ENCODE measurements at places on chromosomes 1 and 21.

DNA sequence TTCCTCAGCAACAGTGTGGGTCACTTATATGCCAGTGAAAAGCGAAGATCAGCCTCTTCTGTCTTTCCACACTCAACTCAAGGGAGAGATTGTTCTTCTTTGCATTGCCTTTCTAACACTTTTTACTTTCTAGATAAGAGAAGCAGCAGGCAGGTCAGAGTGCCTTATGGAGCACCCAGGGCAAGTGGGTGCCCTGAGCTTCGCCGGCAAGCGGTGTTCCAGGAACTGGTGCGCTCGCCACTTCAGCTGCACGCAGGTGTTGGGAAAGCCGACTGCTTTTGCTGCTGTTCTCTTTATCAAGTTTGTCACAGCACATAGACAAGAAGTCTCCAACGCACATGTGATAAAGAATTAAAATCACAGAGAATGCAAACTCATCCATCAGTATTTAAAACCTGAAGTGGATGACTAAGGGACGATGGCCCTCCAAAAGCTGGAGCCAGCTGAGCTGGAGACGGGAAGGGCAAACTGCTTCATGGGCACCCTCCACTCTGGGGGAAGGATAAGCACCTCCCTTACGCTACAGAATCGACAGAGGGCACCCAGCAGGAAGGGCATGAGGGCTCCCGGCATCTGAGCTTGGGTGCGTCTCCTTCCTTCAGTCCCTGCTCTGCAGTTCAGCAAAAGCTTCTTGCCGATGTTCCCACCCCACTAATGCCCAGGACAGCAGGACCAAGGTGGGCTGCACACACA lies 20.7 kb downstream of the UBE2G2 start:
- no peak for DNase-seq

DNA sequence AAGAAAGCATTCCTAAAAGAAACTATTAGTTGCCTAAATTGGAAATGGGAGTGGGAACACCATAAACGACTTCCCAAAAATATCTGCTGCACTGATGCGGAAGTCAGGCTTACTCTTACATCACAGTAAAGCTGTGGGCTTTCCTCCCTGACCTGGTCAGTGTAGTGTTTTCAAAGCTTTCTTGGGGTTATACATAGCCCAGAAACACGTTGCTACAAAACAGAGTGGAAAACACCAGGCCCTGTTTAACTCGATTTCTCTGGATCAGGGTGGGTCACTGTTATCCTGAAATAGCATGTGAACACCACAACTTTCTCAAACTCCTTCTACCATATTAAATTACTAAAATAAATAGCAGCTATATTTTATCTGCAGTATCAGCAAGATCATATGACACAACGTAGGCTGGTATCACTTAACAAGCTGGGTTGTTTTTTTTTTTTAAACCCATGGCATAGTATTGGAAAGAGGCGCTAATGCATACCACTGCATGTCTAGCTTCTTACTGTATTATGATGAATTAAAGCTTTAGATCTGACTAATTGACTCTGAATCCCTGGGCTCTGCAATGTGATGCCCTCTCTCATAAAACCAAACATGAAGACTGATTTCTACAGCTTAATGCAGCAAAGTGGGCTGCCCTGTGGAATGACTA lies 184.6 kb downstream of the TGFB2 start:
- DNase-seq, result no peak

DNA sequence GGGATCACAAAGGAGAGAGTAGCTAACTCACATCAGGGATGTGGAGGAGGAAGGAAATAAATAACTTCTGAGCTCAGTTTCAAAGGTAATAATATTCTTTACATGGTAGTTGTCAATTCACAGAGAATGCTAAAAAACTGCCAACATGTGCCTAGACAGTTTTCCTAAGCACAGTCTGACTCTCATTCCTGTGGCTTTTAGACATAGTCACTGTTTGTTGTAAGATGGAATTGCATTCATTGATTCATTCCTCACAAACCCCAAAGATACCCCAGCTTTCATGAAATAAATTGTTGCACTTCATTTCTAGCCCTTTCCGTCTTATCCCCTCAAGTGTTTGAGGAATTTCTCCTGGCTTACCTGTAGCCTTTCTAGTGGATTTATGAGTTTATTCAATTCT lies 263.9 kb downstream of the NTNG1 start:
- no peak for DNase-seq

DNA sequence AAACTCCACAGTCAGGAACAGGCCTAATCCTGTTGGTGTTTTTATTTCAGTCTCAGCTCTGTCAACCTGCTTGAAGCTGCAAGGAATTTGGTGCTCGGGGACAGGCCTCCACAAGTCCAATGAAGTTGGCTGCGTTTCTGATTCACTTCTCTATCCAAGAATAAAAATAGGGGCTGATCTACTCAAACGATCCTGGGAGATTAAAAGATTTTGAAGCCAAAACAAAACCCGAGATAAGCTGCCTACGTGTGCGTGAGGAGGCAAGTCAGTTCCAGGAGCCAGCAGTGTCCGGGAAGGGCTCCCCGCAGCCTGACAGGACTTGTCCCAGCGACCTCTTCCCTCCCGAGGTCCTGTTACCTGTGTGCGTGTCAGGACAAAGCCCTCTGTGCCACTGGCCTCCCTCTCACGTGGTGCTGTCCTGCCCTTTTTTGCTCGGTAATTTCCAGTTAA lies 98.0 kb downstream of the ETS2 start:
- no peak for DNase-seq

DNA sequence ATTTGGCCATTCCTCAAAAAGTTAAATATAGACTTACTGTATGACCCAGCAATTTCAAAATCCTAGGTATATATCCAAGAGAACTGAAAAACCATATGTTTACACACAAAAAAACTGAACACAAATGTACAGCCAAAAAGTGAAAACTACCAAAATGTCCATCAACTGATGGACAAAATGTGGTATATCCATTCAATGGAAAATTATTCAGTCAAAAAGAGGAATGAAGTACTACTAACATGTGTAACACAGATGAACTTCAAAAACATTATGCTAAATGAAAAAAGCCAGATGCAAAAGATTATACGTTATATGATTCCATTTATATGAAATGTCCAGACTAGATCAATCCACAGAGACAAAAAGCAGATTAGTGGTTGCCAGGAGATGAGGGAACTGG lies 8.0 kb downstream of the AIDA start:
- no peak for DNase-seq

- DNase-seq, result no peak
These were observed 40.8 kb downstream of the HTR6 start for GRCh38 chr1:19705464-19705863.

DNA sequence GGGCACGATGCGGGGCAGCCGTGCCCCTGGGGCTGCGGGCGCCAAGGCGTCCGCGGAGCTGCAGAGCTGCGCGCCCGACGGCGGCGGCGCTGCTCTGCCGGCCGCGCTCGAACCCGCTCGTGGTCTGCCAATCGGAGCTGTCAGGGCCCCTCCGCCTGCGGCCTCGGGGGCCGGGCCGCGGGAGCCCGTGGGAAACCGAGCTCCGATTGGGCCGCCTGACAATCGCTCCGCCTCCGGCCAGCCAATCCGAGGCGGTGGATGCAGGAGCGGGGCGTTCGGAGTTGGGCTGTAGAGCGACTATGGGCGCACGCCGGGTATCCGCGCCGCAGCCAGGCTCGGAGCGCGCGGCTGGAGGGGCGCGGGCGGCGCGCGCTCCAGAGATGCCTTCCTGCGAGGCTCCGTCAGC lies 100.5 kb upstream of the SOD1 start:
- DNase-seq, result peak; percentile 83

GRCh38 chr1:160108888-160109662 lies 6.5 kb upstream of the ATP1A2 start:
- no peak for DNase-seq

GRCh38 chr1:239112101-239112935 lies 274.1 kb upstream of the CHRM3 start:
- no peak for DNase-seq

DNA sequence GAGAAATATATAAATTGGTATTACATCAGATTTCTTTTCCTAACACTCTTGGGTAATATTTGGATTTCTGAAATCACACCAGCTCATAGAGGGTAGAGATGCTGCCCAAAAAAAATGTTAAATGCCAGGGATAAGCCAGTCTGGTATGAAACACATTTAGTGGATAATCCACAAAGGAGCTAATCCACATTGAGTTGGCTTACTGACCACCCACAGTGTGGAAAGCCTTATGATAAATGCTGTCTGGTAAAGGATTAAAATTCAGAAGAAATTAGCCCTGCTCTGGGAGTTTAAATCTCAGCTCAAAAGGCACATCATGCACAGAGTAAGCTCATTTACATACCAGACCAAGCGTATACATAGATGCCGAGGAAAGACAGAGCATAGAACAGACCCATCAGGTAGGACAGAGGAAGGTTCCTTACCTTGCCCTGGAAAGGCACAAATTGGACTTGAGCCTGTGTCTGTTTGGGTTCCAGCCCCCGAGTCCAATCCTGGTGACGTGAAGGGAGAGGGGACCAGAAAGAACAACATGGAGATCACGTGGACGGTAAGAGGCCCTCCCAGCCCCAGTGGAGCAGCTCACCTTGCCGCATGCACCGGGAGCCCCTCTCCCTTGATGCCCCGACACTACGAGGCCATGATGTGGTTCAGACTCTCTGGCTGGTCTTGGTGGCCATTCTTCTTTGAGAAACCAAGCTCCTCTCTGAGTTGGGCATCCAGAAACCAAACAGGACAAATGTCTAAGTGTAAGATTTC lies 62.9 kb upstream of the CNTN2 start:
- no peak for DNase-seq

GRCh38 chr1:224116131-224116530 lies 2.2 kb downstream of the FBXO28 start:
- no peak for DNase-seq

GRCh38 chr1:87644033-87644578 lies 315.4 kb downstream of the LMO4 start:
- no peak for DNase-seq

- no peak for DNase-seq
These were observed 14.8 kb upstream of the S1PR1 start for GRCh38 chr1:101221945-101222429.

GRCh38 chr21:46157396-46157986 lies 2.1 kb upstream of the FTCD start:
- no peak for DNase-seq

DNA sequence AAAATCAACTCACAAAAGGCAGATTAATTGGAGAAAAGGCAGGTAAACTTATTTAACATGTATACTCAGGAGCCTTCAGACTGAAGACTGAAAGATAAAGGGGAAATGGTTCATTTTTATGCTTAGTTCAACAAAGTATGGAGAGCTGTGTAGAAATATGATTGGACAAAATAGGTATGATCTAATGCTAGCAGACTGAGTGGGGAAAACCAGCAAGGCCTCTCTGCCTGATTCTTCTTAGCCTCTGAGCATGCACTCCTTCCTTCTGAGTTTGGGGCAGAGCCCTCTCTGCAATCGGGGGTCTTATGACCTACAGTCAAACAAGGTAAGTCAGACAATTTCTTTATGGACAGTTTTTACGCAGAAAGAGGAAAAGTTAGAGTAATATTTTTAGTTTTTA lies 38.8 kb upstream of the SUCO start:
- no peak for DNase-seq

GRCh38 chr1:206685769-206686477 lies 1.2 kb downstream of the MAPKAPK2 start:
- no peak for DNase-seq

DNA sequence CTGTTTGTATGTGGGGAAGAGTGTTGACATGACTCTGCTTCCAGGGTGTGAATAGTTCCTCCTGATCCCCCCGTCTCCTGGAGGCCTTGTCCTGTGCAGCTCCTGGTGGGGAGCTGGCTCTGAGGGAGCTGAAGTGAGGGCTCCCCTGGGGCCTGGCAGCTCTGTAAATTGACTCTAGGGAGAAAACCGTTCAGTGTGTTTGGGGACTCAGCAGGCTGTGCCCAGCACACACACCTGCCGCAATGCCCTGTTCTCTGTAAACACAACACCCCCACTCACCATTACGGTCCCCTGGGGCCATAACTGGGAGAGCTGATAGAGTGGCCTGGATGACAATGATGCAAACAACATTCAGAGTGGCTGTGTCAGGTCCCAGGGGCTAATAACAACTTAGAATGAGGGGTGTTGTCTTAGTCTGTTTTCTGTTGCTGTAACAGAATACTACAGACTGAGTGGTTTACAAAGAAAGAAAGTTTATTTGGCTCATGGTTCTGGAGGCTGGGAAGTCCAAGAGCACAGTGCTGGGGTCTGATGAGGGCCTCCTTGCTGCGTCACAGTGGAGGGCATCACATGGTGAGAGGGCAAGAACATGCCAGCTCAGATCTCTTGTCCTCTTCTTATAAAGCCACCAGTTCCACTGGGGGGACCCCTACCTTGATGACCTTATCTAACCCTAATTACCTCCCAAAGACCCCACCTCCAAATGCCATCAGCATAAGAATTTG lies 15.3 kb downstream of the ADORA1 start:
- DNase-seq, result no peak

DNA sequence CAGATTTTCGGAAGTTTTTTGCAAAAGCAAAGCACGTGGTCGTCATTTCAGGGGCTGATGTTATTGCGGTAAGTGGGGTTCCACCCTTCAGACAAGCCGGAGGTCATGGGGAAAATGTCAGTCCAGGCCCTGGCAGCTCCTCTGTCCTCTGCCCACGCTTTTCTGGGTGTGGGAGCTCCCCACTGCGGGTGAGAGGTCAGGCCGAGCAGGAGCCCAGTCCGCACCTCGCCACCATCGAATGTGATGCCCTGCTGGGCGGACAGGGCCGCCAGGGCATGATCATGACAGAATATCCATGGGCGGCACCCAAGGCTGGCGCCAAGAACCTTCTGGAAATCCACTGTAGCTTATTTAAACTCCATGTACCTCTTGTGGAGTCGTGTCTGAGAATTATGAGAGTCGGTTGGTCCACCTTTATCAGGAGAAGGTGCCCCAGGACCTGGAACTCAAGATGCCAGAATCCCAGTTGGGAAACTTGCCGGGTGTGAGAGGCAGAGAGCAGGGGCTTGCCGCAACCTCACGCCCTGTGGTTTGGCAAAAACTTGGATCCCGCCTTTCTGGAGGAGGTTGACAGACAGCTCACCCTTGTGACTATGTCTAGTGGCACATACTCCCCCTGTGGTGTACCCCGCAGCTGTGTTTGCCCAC lies 6.9 kb downstream of the DIRAS3 start:
- no peak for DNase-seq

DNA sequence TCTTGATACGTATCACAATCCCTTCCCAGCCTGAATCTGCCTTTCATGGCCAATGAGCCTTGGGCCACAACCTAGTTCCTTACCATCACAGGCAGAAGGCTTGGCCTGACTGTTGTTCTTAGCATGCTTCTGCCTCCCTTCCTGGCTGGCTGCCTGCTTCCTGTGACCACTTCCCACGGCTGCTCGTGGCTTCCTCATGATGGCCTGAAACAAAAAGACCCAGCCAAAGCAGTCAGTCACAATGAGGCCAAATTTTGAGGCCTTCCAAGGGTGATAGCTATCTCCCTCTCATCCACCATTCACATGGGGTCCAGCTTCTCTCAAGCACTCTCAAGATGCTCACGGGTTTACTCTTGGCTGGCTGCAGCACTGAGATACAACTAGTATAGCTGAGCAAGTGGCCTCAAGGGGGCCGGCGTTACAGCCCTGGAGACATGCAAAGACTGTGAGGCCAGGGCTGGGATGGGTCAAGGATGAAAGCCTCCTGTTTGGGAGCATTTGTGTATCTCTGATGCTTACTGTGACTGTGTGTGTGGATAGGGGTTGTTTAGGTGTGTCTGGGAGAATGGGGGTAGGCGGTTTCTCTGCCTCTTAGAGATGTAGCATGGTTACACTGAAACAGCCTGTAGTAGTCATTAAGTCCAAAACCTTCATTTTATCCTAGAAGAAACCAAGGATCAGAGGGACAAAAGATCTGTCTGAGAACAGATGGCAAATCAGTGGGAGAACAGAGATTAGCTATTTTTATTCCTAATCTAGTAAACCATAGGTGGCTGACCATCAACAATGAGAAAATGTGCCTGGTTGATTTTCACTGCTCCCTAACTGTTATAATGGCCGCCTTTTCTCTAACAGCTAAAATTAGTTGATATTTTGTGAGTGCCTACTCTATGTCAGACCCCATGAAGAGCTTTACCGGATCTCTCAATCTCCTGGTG lies 5.4 kb upstream of the TOE1 start:
- DNase-seq, result no peak
